ENCODE measurements at places on chromosomes 5 and 9.

DNA sequence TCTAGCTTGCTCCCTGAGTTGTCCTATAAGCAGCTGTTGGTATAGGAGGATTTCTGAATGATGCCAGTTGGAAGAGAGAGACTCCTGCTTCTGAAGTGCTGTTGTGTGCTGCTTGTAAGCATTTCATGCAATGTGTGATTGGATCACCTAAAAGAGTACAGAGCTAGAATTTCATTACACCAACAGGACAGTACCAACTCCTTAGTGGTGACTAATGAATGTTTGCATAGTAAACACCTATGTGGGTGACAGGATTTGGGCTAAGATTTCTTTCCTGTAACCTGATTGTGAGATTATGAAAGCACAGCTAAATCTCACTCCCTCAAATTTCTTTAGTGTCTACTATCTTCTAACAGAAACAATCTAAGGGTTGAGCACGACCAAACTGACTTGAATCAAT lies 67.0 kb downstream of the GCNT1 start:
- no peak for DNase-seq

DNA sequence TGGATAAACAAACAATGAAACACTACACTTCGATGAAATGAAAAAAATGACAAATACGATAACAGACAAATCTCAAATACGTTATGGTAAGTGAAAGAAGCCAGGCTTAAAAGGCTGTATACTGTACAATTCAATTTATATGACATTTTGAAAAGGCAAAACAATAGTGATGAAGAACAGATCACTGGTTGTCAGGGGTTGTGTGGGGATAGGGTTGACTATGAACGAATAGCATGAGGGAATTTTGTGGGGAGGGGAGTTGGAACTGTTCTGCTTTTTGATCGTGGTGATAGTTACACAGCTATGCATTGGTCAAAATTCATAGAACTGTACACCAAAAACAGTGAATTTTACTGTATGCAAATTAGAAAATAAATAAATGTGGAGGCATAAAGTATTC lies 7.8 kb upstream of the FER start:
- no peak for DNase-seq

- no peak for DNase-seq
Measured at GRCh38 chr5:172463031-172463430, 8.7 kb upstream of the SH3PXD2B start.

DNA sequence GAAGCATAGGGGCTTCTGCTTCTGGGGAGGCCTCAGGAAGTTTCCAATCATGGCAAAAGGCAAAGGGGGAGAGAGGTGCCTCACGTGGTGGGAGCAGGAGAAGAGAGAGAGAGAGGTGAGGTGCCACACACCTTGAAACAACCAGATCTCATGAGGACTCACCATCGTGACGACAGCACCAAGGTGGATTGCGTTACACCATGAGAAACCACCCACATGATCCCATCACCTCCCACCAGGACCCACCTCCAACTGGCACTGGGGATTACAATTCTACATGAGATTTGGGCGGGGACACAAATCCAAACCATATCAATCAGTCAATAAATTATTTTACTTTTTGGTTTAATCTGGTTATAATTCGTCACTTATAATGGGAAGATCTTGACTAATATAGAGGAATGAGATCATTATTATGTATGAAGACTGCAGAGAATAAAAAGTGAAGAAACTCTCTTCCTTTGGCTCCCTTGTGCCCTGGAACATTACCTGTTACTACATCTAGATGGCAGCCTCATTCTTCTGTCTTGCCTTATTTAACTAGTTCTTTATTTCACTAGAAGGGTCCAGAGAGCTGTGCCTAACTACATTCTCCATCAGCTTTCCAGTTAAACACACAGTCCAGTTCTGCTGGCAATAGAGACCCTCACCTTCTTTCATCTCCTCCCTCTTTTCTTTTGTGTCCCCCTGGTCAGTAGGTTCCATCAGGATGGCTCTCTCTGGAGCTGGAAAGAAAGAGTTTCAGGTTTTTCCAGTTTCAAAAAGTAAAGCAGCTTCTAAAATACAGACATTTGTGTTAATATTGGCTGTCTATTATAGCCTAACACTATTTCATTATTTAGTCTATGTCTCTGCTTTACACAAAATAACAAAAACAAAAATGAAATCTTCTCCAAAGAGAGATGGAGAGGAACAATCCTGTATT lies 21.7 kb upstream of the SPINK7 start:
- DNase-seq = peak; percentile 12

DNA sequence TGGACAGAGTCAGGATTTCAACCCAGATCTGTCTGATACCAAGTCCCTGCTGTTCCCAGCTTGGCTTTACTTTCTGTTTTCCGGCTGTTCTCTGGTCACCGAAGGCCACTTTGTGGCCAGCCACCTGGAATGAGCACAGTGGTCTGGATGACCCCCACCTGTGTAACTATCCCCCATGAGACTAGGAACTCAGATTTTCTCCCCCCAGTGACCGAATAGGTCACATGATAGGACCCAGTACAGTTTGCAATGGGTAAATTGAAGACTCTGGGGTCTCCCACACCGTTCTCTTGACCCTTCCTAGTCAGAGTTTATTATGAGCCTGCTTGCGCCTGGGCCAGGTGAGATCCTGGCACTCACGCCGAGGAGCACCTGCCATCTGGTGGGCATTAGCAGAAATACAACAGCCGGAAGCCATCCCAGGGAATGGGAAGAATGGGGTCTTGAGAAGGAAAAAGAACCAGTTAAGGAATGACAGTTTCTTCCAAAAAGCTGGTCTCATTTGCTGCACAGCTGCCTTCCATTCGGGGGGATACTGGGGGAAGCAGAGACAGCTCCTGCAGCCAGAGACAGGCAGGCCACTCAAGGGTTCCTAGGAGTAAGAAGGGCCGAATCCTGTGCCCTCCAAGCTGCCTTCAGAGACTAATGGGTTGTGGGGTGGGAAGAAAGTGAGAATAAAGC lies 7.1 kb downstream of the PHYHD1 start:
- DNase-seq = peak; percentile 44

- DNase-seq = no peak
Measured at GRCh38 chr5:136808756-136809155, 443.4 kb upstream of the TRPC7 start.

GRCh38 chr9:112784020-112784785 lies 33.6 kb downstream of the SNX30 start:
- DNase-seq = peak; percentile 44

DNA sequence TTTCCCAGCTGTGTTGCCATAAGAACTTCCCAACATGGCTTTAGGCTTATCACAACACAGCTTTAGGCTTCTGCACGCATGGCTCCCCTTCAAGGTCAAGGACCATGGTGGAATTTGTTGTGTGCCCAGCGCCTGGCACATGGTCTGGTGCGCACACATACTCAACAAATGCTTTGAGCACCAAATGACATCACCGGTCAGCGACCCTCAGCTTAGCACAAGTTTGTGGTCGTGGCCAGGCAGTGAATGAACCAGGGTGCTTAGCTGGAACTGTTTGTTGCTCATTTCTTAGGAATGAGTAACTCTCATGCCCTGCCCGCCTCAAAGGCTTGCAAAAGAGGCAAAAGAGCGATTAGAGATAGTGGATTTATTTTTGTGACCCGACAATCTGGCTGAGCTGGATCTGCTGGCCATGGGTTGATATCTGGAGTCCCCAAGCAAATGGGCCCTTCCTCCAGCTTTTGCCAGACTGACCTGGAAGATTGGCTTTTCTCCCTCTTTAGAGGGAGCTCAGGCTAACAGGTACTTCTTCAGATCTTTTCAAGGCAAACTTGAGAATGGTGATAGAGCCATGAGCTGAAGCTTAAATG lies 58.9 kb downstream of the DAP start:
- DNase-seq = peak; percentile 88

Measured in fibroblast of skin of back (primary cell).